ENCODE measurements at places on chromosomes 5 and 9.

DNA sequence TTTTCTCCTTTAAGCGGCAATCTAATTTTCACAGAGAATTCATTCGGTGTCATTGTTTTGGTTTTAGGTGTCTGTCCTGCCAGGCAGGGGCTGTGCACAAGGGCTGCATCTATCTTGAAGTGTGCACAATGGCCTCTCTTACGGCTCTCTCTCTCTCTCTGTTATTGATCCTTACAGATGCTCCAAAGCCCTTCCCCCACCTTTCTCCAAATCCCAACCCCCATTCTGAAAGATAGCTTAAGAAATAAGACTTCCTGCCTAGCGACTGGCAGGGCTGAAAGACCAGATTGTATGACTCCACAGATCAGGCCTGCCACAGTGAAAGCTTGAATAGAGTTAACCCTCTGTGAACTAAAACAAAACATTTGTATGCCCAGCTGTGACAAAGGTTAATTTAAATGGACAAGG is 86.5 kb upstream of the NR5A1 start:
- H3K4me3 ChIP-seq: peak overlapping the region; percentile 92
- peaks cover 18% of the 10 kb centered on the region for H3K36me3 ChIP-seq
- peaks cover 76% of the 10 kb centered on the region for H3K4me1 ChIP-seq
- peak; percentile 21 for DNase-seq

DNA sequence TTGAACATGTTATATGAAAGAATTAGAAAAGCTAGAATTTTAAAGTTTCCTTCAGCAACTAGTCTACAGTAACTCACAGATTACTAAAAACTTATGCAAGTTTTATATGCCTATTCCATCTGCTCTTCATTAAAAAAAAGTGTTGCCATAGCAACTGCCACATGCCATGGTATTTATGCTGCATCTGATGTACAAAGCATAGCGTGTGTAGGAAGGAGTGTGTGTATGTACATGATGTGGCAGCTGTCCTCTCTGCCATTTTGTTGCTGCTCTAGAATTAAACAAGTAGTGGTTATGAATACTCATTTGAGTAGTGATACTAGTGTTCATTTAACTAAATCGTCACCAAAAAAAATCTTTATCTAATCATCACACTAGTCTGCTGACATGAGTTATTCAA is 593.5 kb downstream of the CETN3 start:
- no peaks in the 10 kb centered on the region for H3K4me1 ChIP-seq
- DNase-seq: no peak
- H3K4me3 ChIP-seq: no peak overlapping the region
- no peaks in the 10 kb centered on the region for H3K27me3 ChIP-seq

DNA sequence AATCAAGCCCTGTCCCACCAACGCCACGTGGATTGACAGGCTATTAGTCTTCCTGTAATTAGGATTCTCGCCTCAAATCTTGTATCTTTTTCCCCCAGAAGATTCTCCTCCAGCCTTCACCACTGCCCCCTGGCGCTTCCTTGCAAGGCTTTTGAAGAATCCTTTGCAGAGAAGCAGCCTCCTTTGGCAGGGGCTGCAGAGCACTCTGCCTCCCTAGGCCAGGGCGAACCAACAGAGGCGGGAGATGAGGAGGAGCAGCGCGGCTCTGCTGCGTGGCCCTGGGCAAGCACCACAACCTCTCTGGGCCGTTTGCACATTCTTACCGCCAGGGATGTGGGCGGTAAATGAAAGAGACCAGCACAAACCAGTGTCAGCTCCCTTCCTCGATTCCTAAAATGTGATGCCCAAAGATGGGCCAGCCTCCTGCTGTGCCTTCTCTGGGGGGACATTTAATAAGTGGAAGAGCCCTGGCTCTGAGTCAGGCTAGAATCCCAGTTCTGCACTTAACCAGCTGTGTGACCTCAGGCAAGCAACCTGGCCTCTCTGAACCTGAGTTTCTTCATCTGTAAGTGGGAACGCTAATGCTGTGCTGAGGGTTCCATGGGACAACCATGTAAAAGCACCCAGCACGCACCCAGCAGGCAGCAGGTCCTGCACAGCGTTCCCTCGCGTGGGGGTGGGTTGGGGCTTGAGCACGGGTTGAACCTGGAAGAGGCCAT is 128.6 kb downstream of the KCNIP1 start:
- H3K4me1 ChIP-seq: peaks cover 50% of the 10 kb centered on the region
- peak; percentile 28 for DNase-seq
- peaks cover 14% of the 10 kb centered on the region for H3K27me3 ChIP-seq
- H3K27ac ChIP-seq: no peak overlapping the region
- peak overlapping the region; percentile 85 for H3K4me3 ChIP-seq

- H3K4me3 ChIP-seq: no peak overlapping the region
- peak overlapping the region; percentile 65 for H3K27ac ChIP-seq
- H3K4me1 ChIP-seq: peaks cover 34% of the 10 kb centered on the region
- H3K27me3 ChIP-seq: peaks cover 4% of the 10 kb centered on the region
- DNase-seq: no peak
- peaks cover 5% of the 10 kb centered on the region for H3K36me3 ChIP-seq
These were observed 6.8 kb upstream of the ZNF79 start for GRCh38 chr9:127417131-127418036.

DNA sequence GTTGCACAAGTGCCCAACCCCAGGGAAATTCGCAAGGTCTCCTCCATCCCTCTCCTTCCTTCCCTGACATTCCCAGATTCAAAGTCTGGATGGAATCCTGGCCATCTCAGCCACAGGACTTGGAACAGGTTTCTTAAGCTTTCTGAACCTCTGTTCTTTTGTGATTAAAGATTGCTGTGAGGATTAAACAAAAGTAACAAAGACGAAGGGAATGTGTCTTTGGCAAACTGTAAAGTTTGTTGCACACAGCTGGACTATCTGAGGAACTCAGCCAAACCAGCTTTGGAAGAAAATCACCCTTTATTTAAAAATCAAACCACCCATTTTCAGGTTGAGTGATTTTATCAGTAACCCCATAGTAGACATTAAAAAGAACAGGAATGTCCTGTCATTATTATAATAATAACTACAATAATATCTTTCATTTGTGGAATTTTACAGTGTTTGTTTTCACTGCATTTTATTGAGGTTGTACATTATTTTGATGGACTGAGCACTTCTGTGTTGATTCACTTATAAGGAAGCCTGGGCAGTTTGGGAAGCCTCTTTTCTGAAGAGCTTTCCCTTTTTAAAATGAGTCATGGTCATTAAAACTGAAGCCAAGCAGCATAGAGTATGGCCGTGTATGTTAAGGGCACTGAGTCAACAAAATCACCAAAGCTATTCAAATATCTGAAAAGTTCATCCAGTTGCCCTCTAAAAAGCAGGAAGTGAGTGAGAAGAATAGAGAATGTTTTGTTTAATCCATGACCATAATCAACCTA is 310.2 kb downstream of the AGTPBP1 start:
- H3K36me3 ChIP-seq: peaks cover 27% of the 10 kb centered on the region
- H3K27ac ChIP-seq: no peak overlapping the region

GRCh38 chr5:127256886-127257597 is 33.6 kb upstream of the MEGF10 start:
- no peaks in the 10 kb centered on the region for H3K27me3 ChIP-seq
- H3K4me1 ChIP-seq: no peaks in the 10 kb centered on the region
- no peak overlapping the region for H3K27ac ChIP-seq
- no peak overlapping the region for H3K4me3 ChIP-seq
- DNase-seq: no peak

DNA sequence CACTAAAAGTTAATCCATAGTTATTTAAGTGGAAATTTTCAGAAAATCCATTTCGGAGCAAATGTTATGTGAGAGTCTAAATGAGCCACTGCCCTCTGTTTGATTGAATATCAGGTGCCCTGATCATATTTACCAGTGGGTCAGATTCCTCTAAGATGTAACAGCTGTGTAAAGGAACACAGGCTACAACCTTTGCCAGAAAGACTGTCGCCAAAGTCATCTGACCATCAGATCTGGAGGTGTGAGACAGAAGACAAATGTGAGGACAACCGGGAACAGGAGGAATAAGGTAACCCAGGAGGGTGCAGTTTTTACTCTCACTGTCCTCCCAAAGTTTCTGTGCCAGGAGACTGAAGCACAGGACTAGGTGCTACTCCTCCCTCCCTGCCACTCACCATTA is 90.8 kb downstream of the CAAP1 start:
- H3K4me1 ChIP-seq: no peaks in the 10 kb centered on the region
- peak overlapping the region; percentile 43 for H3K27ac ChIP-seq
- no peak for DNase-seq
- no peaks in the 10 kb centered on the region for H3K27me3 ChIP-seq
- H3K36me3 ChIP-seq: no peaks in the 10 kb centered on the region
- no peak overlapping the region for H3K4me3 ChIP-seq

- H3K27me3 ChIP-seq: no peaks in the 10 kb centered on the region
- H3K27ac ChIP-seq: no peak overlapping the region
- H3K4me1 ChIP-seq: peaks cover 63% of the 10 kb centered on the region
- H3K4me3 ChIP-seq: no peak overlapping the region
- DNase-seq: no peak
These were observed 6.1 kb downstream of the BASP1 start for GRCh38 chr5:17223367-17224185.

DNA sequence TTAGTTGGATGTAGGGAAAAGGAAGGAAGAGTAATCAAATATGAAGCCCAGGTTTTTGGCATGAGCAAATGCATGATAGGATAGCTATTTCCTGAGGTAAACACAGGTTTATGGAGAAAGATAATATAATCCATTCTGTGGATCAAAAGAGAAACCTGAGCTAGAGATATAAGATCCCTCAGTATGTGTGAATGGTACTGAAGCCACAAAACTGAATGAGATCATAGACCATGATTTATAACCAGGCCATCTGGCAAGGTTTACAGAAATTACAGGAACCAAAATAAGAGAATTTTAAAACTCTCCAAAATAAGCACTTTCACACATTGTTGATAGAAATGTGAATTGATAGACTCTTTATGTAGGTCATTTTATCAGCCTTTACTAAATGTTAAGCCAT is 28.7 kb upstream of the ECM2 start:
- peaks cover 4% of the 10 kb centered on the region for H3K4me1 ChIP-seq
- peaks cover 7% of the 10 kb centered on the region for H3K36me3 ChIP-seq
- DNase-seq: no peak
- H3K27me3 ChIP-seq: no peaks in the 10 kb centered on the region

DNA sequence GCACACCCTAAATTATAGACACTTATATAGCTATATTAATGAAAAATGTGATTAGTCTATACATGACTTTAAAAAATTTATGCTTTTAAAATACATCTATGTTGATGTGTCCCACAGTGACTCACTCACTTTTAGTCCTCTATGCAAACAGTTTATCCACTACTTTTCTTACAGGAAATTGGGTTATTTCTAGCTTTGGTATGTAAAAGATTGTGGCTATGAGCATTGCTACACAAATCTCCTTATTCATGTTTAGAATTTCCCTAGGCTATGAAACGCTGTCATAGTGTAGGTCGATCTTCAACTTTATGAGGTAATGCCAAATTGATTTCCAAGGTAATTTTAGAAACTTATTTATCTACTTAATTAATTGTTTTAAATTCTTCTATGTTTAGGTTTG is 687.4 kb downstream of the PRR16 start:
- no peak for DNase-seq
- H3K27ac ChIP-seq: no peak overlapping the region

GRCh38 chr5:87951661-87952060 is 317.0 kb downstream of the TMEM161B start:
- H3K4me1 ChIP-seq: peaks cover 17% of the 10 kb centered on the region
- H3K4me3 ChIP-seq: no peak overlapping the region
- no peaks in the 10 kb centered on the region for H3K27me3 ChIP-seq
- DNase-seq: no peak
- H3K27ac ChIP-seq: no peak overlapping the region

DNA sequence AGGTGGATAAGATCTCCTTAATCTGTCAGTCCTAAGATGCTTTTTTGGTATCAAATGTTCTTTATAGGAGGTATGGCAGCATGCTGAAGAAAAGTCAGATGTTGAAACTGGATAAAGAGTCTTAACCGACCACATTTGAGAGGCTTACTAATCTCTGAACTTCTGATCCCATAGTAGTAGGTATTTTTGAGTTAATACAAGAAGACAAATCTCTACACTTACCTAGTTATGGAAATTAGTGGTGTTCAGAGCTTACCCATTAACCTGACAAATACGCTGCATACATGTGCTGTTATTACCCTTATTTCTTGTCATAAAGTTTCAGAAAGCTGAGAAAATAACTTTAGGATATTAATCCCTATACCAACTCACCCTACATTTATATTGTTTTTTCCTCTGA is 83.0 kb downstream of the ISL1 start:
- no peaks in the 10 kb centered on the region for H3K36me3 ChIP-seq
- peaks cover 7% of the 10 kb centered on the region for H3K4me1 ChIP-seq
- H3K27me3 ChIP-seq: peaks cover 6% of the 10 kb centered on the region
- H3K27ac ChIP-seq: no peak overlapping the region
- no peak overlapping the region for H3K4me3 ChIP-seq
- no peak for DNase-seq

- peaks cover 42% of the 10 kb centered on the region for H3K36me3 ChIP-seq
- H3K27ac ChIP-seq: peak overlapping the region; percentile 18
- no peak for DNase-seq
- peaks cover 2% of the 10 kb centered on the region for H3K27me3 ChIP-seq
These were observed 66.8 kb downstream of the CAMSAP1 start for GRCh38 chr9:135840539-135840938.

GRCh38 chr5:417301-418161 is 25.4 kb upstream of the EXOC3 start:
- no peaks in the 10 kb centered on the region for H3K36me3 ChIP-seq
- peaks cover 44% of the 10 kb centered on the region for H3K4me1 ChIP-seq
- no peak for DNase-seq
- H3K27ac ChIP-seq: no peak overlapping the region

DNA sequence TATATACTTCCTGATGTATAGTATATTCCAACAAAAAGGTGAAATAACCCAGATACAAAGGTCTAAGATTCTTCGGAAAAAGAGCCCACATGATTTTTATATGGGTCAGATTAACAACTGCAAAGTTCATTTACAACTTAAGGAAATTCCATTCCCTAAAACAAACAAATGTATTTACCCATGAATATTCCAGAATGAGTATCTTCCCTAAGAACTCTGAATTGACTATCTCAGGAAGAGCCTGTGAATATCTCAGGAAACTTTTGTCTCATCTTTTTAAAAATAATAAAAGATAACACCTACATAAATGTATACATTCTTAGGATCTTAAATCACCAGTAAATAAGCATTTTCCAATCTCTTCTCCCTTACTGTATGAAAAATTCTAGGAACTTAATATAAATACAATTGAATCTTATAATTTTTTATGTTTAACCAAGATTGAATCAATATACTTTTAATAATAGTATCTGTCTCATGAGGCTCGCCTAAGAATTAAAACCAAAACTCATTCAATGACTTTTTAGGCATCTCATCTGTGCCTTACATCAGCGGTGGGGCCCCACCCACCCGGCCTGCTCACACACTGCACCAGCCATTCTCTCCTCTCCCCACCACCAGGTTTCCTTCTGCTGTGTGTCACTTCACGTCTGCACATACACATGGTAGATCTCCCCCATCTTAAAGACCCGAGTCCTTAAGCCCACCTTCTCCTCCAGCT is 78.1 kb downstream of the RAPGEF1 start:
- H3K27ac ChIP-seq: no peak overlapping the region
- H3K27me3 ChIP-seq: no peaks in the 10 kb centered on the region
- peaks cover 39% of the 10 kb centered on the region for H3K36me3 ChIP-seq
- no peak for DNase-seq
- peaks cover 28% of the 10 kb centered on the region for H3K4me1 ChIP-seq

GRCh38 chr5:64788156-64788555 is 19.4 kb downstream of the CWC27 start:
- peaks cover 11% of the 10 kb centered on the region for H3K36me3 ChIP-seq
- H3K27me3 ChIP-seq: no peaks in the 10 kb centered on the region
- no peaks in the 10 kb centered on the region for H3K4me1 ChIP-seq
- peak overlapping the region; percentile 13 for H3K27ac ChIP-seq
- DNase-seq: no peak
- H3K4me3 ChIP-seq: no peak overlapping the region

Measured in nephron progenitor cell (in vitro differentiated cells).